ENCODE measurements at places on chromosomes 5 and 9.

DNA sequence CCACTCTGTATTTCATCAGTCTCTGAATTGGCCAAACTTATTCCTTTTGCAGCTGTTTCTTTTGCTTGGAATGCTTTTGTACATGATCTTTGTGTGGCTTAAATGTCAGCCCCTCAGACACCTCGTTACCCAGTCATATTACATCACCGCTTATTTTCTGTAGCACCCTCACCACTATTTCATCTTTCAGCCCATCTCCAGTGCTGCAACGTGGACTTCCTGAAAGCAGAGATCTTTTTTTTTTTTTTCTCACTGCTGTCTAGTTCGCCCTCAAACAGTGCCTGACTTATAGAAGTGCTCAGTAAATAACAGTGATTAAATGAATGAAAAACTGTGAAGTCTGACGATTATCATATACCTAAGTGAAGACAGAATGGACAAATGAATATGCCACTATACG lies 835 bp downstream of the SRA1 start:
- no peak for DNase-seq

DNA sequence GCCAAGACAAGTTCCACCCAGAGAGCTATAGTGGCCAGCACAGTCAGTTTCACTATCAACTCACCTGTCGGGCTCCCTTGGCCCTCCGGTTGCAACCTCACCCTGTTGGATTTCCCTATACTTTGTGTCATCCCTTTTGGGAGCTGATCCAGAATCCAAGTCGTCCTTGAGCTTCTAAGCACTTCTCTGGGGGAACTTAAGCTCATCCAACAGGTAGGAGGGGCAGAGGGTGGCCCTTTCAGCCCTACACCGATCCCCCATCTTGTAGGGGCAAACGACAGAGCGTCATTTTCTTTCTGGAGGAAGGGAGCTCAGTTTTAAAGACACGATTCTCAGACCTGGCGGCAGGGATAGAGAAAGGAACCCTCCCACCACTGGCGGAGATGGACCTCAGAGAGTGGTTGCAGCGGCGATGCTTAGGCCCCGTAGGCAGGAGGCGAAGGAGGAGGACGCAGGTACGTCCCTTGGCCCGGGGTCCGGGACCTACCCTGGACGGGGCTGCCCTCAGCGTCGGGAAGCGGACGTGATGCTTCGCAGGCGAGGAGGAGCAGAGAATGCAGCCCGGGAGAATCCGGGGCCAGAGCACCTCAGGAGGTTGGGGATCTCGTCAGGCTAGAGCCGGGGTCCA lies 519 bp downstream of the ZER1 start:
- no peak for DNase-seq

GRCh38 chr5:14173377-14174229 lies 30.5 kb downstream of the TRIO start:
- DNase-seq = no peak

DNA sequence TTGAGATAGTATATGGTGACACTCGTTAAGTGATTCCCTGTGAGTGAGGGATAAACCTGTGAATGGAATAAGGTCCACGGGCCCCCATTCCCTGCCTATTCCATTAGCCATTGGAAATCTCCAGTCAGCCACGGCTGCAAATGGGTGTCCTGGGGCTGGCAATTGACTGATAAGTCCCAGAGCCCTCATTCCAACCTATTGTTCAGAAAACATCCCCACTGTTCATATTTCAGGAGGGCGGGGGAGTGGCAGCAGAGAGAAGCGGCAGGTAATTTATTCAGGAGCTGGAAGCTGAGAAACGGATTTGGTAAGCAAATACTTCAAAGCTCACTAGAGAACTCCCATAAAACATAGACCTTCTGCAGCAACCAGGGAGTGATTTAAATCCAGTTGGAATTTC lies 42.0 kb downstream of the TMEM174 start:
- DNase-seq = no peak

- DNase-seq = no peak
Measured at GRCh38 chr5:160287378-160288051, 24.8 kb downstream of the CCNJL start.

- DNase-seq = no peak
Measured at GRCh38 chr5:158638396-158638795, 461.3 kb downstream of the EBF1 start.

DNA sequence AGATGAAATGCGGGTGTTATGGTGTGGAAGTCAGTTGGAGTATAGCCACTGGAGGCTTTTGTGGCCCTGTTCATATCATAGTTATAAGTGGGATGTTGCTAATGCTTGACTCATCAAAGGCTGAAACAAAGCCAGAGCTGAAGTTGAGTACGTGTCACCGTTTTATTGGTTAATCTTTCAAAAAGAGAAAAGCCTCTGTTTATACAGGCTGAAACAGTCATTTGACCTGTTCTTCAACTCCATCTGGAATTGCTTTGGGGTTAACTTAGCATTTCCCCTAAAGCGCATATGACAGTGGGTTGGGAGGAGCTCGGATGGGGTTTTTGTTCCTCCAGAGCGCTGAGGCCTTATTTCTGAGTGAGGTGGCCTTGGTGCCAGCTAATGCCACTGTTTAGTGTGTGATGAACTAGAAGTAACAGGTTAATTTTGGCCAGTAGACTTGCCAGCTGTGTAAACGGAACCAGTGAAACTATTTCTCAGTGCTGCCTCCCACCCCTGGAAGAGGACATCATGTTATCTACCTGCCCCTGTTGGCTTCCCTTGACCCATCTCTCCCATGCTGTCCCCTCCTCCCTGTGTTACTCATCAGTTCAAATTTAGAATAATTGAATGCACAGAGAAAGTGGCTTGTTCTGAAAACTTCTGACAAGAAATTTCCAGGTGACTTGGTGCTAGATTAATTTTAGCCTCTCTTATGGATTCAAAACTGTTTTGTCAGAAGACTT lies 34.2 kb downstream of the MTAP start:
- DNase-seq = peak; percentile 97
